ENCODE measurements at places on chromosomes 5 and 9. TPM values are rescaled to one million over a fixed set of nuclear protein-coding genes. Genes with fewer than 3 reads are reported as not detected.

DNA sequence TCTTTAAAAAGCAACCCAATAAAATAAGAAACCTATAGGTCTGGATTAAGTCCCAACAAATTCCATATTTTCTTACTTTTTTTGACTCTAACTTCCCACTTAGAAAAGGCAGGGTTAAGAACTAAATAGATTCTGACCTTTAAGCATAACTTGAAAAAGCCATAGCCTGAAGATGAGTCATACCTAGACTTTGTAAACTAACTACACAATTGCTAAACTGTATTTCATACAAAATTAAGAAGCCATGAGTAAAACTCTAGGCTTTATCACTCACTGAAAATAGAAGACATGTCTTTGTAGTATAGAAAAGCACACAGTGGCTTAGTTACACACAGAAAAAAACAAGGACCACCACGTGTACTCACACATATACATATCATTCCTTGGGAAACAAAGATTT lies 51.5 kb downstream of the MLLT3 start:
- no peak for DNase-seq

- no peak for DNase-seq
Measured at GRCh38 chr5:61069150-61069549, 93.1 kb downstream of the SMIM15 start.

GRCh38 chr9:126389992-126390391 lies 63.4 kb downstream of the MVB12B start:
- DNase-seq = no peak

- DNase-seq = no peak
Measured at GRCh38 chr9:7367726-7368125, 431.9 kb downstream of the DMAC1 start.

DNA sequence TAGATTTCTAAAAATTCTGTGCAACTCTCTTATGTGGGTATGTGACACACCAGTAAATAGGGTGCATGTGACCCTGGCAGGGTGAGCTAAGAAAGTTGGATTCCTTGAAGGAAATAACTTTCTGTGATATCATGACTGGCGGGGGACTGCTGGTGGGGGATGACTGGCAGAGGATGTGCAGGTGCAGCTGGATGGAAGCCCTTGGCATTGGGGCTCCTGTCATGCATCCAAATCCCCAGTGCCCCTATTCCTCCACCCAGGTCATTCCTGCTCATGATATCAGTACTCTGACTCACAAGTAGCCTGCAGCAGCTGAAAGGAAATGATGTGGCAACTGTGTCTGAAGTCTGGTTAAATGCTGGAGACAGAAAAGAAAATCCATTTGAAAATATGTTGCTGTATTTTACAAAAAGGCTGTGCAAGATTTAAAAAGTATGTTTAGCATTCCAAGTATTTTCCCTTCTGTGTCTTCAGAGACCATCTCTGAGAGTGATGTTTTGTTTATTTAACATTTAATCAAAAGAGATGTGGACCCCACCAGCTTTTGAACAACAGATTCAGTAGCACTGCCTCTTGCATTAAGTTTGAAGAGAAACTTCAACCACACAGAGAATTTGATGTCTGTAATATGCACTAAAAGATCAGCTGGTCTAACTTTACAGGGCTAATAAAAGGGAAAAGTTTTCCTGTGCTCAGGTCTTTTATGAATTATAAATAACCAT lies 17.9 kb upstream of the ZSWIM6 start:
- no peak for DNase-seq

- DNase-seq = no peak
Measured at GRCh38 chr9:112366591-112366990, 13.3 kb upstream of the HSDL2 start.

- no peak for DNase-seq
Measured at GRCh38 chr5:121762426-121762825, 89.3 kb upstream of the FTMT start.

DNA sequence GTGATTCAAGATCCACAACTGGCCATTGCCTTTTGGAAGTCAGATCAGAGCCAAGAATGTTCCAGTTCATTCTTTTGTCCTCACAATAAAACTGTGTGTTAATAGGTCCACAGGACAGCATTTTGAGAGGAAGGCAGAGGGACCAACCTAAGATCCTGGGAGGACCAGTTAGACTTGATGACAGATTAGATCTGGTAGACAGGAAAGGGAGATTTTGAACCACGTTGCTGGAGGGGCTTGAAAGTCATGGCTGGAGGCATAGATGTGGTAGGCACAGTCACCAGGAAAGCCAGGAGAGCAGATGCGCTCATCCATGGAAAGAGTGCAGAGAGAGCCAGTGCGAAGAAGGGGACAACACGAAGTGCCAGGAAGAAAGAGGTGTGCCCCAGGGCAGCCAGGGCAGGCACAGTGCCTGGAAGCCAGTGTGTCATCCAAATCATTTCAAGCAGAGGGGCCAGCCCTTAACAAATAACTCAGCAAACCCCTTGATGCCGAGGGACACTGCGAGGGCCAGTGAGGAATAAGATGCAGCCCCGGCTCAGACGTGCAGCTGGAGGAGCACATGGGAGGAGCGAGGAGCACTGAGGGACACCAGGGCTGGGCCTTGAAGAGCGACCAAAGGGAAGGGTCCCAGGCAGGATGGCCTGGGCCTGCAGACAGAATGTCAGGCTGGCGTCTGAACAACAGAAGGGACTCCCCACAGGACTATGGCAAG lies 12.8 kb upstream of the SLC2A8 start:
- DNase-seq = no peak

DNA sequence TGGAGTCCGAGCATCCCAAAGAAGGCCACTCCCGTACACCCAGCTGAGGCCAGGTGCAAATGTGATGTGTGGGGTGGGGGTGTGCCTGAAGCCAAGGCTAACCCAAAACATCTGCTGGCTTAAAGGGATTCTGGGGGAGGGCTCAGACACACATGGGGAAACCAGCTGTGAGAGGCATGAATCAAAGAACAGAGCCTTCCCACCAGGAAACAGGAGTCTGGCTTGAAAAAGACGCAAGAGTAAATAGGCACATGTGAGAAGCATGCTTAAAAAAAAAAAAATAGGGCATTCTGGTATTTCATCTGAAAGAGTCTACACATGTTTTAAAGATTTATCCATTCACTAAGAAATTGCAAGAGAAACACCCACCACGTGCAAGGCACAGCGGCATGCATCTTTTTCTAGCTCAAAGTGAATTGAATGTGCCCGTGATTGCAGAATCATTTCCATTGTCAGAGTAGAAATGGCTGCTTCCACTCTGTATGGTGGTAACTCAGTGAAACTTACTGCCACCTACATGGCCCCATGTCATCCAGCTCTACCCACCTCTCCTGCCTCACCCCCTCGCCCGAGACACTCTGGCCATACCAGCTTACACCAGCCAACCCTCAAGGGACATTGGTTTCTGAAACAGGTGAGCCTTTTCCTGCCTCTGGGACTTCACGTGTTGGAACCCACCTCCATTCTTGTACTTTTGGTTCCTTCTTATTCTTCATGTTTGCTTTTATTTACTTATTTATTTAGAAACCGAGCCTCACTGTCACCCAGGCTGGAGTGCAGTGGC lies 71.5 kb downstream of the SEMA5A start:
- no peak for DNase-seq

TENT4A gene
- 12.9 TPM for total RNA-seq

GRCh38 chr5:34014626-34015025 lies 6.8 kb upstream of the AMACR start:
- no peak for DNase-seq

DNA sequence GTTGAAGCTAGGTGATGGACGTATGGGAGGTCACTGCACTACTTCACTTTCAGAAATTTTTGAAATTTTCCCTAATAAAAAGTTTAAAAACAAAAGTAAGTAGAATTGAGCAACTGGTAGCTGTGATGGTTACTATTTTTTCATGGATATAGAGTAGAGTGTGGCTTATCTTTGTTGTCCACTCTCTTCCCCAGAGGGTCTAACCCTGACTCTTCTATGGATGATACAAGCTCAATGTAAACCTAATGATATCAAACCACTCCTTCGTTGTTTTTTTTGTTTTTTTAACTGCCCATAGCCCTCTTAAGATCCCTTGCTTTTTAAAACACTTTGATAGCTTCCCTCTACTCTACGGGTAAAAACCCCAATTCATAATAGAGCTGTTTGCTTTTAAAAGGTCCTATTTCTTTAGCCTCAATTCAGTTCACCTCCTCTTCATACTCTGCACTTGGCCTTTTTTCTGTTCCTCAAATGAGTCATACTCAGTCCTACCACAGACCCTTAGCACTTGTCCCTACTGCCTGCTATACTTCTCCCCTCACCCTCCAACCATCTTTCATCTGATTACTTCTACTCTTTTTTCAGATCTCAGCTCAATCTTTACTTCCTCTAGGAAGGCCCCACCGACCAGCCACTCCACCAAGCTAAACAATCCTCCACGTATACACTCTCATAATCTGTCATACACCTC lies 2.6 kb downstream of the HDAC3 start:
- peak; percentile 40 for DNase-seq

LCN9 gene
- not detected for total RNA-seq

GRCh38 chr9:122226758-122227574 lies 1.8 kb downstream of the LHX6 start:
- DNase-seq = peak; percentile 82

DNA sequence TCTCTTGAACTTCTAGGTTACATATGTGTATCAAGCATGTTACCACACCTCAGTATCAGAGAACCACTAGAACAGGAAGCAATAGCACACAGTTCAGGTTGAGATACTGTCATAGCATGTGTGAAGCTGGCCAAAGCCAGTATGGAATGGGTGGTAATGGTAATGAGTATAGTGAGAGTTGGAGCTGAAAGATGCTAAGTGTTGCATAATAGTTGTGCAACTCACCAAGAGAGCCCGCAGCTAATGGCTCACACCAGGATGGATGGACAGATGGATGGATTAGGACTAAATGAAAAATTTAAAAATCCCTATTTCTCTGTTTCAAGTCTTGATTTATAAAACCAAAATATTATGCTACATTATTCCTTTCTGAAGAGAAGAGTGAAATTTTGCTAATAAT lies 53.4 kb upstream of the KCNN2 start:
- DNase-seq = no peak

DNA sequence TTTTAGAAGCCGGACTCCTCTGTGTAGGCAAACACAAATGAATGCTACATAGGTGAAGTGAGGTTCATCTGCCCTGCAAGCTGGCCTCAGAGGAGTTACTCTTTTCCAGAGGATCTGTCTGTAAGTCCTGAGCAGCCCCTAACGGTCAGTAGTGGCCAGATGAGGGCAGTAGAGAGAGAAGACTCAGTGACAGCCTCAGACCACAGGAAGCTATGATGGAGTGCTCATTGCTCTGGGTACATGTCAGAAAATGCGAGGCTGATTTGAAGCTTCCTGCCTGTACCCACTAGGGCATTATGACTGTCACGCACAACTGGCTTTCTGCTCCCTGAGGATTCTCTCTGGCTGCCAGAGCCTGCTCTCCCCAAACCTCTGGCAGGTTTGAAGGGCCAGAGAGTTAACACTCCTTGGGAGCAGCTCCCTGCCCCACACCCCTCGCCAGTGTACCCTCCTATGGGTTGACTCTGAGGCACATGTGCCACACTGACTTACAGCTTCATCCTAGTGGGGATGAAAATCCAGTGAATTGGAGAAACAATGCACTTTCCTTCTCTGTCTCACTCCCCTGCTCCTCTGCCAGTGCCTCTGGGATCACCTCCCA lies 141.5 kb downstream of the GABRG2 start:
- DNase-seq = peak; percentile 15

GRXCR2 gene
- 0.46 TPM for total RNA-seq

SAXO1 gene
- 1.1 TPM for total RNA-seq

DNA sequence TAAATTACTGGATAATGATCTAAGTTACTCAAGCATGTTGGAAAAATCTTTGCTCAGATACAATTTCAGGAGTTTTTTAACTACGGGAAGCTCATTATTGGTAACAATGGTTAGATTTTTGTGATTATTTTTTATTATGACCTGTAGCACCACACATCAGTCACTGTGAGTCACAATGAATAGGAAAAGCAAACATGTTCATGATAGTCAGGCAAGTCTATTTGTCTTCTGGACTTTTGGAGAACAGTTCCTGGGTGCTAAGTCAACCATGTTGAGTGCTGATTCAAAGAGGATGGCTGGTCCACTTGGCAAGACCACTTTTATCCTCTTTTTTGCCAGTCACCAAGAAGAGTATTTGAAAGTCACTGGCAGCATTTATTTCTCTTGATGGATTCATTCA lies 403.2 kb downstream of the KIF4B start:
- no peak for DNase-seq

DNA sequence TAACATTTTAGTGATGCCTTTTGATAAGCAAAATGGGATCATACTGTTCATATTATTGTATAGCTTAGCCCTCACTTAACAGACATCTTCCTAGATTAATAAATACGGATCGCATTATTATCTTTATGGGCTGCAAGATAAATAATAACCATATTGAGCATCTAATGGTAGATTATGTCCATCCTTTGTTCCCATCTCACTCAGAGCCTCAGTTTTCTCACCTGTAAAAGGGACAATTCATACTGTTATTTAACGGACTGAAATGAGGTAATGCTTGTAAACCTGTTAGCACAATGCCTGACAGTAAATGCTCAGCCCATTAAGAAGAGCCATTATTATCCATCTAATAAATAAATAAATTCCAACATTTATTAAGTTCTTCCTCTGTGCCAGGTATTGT lies 3.0 kb upstream of the RPL26L1 start:
- no peak for DNase-seq
